ENCODE measurements at places on chromosomes 7 and 10.

GRCh38 chr7:148437043-148437442 lies 153.5 kb upstream of the C7orf33 start:
- no peak for DNase-seq

DNA sequence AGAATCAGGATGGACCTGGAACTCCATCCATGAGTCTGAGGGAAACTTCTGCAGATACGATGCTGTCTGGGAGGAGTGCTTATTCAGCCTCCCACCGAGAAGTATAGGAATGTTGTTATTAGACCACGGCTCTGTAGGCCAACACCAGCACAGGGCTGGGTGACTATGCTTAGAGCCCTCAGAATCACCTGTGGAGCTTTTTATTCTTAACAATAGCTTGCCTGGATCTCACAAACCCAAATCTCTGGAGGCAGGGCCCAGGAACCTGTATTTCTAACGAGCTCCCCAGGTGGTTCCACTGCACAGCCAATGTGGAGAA lies 55.6 kb upstream of the ARID5B start:
- no peak for DNase-seq

- DNase-seq = no peak
Observed at GRCh38 chr7:101589052-101589451, 40.0 kb downstream of the MYL10 start.

- DNase-seq = no peak
Observed at GRCh38 chr10:82353381-82353780, 478.4 kb downstream of the NRG3 start.

GRCh38 chr10:131645756-131646155 lies 255.1 kb upstream of the PPP2R2D start:
- no peak for DNase-seq

- DNase-seq = no peak
Observed at GRCh38 chr10:56449770-56450169, 88.7 kb upstream of the ZWINT start.

GRCh38 chr7:98568891-98569290 lies 48.2 kb upstream of the NPTX2 start:
- no peak for DNase-seq

GRCh38 chr7:68109299-68109698 lies 1112.7 kb downstream of the TYW1 start:
- no peak for DNase-seq

- no peak for DNase-seq
Observed at GRCh38 chr10:71525721-71526120, 129.0 kb downstream of the CDH23 start.

GRCh38 chr7:138460649-138461607 lies 869 bp downstream of the TRIM24 start:
- no peak for DNase-seq

DNA sequence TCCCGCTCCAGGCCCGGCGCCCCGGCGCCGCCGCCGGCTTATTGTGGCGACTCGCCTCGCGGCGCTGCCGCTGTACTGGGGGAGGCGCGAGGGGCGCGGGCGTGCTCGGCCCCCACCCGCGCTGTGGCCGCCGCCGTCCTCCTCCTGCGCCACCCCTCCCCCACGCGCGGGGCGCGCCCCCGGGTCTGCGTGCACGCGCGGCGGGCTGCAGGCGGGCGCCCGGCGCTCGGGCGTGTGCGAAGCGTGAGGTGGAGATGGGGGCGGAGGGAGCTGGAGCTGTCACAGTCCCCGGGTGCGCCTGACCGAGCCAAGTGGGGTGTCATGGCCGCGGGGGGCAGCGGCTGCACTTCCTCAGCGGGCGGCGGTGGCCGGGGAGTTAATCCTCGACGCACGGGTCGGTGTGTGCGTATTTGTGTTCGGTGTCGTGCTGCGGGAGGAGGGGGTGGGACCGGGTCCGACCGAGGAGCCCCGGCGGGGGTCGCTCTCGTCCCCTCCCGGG lies 672 bp downstream of the LCOR start:
- DNase-seq = no peak
